ENCODE measurements at places on chromosomes 1 and 21.

- no peak for DNase-seq
Measured at GRCh38 chr1:53590531-53591515, 131.6 kb downstream of the DMRTB1 start.

- DNase-seq = no peak
Measured at GRCh38 chr1:97192872-97193572, 471.4 kb downstream of the PTBP2 start.

GRCh38 chr21:36980280-36981048 is 14.0 kb upstream of the HLCS start:
- DNase-seq = no peak

- no peak for DNase-seq
Measured at GRCh38 chr1:114137497-114137896, 16.2 kb downstream of the SYT6 start.

DNA sequence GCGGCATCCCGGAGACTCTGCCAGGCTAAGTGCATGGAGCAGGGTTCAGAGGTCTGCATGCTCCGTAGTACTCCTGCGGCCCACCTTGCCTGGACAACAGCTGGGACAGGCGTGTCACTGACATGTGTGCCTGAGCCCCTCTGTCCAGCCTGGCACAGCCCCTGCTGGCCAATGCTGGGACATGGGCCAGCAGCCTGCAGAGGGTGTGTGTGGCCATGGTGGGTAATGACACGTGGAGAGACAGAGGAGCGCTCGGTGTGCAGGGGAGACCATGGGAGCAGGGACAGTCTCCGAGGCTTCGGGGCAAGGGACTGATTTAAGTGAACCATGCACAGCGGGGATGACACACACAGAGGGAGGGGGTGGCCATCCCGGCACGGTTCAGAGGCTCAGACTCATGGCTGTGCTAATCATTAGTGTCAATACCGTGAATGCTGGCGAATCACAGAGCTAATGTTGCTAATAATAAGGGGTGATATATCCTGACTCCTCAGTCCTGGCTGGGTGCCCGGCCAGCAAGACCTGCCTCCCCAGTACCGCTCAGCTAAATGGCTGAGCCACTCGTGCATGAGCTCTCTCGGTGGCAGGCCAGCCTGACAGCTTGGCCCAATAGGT is 41.5 kb downstream of the IGSF21 start:
- no peak for DNase-seq

GRCh38 chr1:56645677-56646305 is 677 bp downstream of the PRKAA2 start:
- DNase-seq = no peak

DNA sequence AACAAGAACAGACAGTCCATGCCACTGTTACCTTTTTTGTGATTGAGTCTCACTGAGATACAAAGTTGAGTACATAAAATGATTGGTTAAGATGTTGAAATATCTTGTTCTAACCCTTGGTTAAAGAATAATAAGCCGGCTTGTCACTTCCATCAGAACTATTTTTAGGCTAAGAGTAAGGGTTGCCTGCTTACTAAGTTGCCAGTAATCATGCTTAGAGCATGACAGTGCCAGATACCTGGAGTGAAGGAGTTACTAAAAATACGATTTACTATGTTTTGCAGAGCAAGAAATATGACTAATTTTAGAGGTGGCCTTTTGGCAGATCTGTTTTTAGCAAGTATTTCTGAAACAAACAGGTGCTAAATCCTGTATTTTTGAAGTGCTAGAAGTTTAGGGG is 6.0 kb downstream of the HUNK start:
- DNase-seq = no peak

DNA sequence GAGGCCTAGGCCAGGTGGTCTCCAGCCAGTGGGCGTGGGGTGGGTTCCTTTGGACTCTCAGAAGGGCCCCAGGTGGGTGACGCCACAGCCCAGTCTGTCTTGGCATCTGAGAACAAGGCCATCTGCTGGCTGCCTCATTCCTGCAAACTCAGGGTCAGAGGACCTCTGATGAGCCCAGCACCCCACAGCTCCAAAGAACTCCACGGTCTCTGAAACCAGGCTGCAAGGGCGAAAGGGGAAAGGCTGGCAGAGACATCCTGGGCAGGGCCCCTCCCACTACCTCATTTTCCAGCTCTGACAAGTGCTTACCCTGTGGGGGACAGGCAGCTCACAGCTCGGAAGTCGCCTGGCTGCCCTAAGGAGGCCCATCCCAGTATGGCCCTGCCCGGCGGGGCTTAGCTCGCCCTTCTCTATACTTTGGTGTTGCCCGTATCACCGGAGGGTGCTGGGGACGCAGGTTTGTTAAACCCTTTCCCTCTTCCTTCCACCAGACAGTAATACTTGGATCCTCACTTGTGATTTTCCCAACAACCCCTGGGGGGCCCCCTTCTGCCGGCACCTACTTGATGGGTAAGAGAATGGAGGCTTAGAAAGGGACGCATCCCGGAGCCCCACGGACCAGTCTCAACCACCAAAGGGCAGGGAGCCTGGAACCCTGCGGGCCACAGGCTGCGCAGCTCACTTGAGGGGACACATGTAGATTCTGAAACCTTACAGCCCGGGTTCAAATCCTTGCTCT is 10.9 kb upstream of the EDN2 start:
- DNase-seq = no peak

DNA sequence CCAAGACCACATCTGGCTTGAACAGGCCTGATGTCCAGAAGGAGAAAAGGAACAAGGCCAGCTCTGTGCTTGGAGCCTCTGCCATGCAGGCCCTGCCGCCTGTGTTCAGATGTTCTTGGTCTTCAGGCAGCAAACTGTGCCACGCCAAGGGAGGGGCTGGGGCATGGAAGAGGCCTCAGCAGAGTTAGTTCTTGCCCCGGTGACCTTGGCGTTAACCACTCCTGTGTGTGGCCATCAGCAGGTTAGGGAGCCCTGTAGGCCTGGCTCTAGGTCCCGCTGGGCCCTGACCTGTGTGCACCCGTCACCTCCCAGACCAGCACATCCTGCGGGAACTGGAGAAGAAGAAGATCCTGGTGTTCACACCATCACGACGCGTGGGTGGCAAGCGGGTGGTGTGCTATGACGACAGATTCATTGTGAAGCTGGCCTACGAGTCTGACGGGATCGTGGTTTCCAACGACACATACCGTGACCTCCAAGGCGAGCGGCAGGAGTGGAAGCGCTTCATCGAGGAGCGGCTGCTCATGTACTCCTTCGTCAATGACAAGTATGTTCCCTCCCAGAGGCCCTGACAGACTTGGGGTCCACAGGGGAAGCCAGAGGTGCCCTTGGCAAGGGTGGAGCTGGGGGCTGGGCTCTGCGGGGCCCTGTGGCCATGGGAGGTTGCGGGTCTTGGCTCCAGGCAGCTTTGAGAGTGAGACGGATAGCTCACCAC is 7.1 kb downstream of the ZC3H12A start:
- DNase-seq = no peak

GRCh38 chr1:60008500-60008899 is 65.1 kb downstream of the C1orf87 start:
- no peak for DNase-seq

GRCh38 chr1:15412175-15412800 is 2.6 kb downstream of the EFHD2 start:
- no peak for DNase-seq

DNA sequence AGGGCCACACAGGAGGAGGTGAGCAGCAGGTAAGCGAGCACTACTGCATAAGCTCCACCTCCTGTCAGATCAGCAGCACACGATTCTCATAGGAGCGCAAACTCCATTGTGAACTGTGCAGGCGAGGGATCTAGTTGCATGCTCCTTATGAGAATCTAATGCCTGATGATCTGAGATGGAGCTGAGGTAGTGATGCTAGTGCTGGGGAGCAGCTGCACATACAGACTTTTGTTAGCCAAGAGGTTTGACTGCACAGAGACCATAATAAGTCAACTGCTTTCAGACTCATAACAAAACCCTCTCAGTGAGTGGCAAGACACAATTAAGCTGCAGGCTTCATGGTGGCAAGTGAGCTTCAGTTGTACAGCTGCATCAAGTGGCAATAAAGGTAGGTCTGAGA is 83.4 kb downstream of the PSMG1 start:
- DNase-seq = no peak

DNA sequence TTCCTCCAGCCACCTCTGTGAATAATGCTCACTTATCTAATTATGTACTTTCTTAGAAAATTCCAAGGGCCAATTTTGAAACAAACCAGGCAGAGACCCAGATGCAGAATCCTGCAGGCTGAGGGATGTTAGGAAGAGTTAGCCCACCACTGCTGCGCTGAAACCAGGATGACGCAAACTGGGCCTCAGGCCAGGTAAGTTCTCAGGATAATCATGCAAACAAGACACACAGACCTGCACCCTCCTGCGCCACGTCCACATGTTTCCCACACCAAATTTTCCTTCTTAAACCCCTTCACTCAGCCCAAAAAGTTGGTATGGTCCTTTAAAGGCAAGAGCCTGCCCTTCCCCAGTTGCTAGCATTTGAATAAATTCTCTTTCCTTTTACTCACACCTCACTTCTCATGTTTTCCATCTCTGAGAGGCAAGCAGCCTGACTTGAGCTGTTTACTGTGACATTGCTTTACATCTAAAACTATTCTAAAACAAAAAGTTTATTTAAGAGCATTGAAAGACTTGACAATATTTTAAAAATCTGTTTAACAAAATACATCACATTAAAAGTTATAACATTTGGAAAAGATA is 887.1 kb downstream of the LRRIQ3 start:
- no peak for DNase-seq

GRCh38 chr1:108158893-108159453 is 41.2 kb downstream of the SLC25A24 start:
- DNase-seq = no peak

GRCh38 chr1:168466714-168467131 is 77.1 kb downstream of the XCL2 start:
- no peak for DNase-seq

DNA sequence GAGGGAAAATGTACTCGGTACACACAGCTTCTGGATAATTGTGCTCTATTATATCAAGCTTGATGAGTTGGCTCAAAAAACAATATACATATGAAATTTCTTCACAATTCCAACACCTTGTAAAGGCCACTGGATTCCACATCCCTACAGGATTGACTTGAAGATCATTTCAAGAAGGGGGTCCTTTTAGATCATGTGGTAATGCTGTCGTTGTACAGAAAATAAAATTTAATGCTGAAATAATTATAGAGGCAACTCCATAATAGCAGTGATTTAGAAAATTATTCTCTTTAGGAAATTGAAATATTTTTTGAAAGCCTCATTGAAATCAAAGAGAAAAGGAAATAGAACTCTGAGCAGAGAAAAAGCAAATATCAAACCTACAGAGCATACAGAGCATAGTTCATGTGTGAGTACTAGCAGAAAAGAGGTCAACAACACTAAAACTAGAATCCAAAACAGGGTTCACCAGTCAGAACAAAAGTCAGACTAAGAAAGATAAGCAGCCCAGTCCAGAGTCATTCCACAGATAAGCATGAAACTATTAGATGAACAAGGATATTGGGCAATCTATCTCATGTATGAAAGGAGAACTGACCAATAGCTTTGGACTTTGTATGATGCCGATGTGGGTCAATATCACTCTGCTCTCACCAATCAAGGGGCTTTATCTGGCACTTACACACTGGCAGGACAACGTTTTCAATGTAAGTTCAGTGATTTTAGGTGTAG is 79.5 kb upstream of the PALMD start:
- no peak for DNase-seq

GRCh38 chr1:180524915-180525714 is 22.7 kb upstream of the ACBD6 start:
- DNase-seq = no peak

DNA sequence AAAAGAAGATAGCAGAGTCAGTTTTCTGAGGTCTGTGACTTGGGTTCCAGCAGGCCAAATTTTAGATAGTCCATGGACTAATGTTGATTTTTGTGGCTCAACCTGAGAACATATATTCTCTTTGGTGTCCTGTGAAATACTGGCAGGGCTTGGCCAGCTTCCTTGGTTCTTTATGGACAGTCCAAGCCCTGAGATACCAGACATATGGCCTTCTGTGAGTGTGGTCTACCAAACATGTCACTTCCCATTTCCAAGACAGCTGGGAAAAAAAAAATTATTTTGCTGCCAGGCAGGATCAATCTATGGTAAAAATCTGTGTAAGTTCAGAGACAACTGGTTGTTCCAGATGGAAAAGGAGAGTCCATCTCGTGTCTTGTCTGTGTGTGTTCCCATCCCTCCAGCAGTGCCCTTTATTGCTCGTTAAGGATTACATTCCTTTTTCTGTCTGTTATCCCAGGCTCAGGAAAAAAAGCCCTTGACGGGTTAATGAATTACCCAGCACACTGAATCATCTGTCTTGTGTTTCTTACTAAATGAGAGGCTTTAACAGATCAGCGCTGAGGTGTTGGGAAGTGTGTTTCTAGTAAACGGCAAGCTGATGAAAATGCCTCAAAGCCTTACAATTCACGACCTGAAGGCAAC is 33.4 kb upstream of the XPR1 start:
- no peak for DNase-seq

- no peak for DNase-seq
Measured at GRCh38 chr1:225774281-225775147, 3.1 kb upstream of the SRP9 start.

DNA sequence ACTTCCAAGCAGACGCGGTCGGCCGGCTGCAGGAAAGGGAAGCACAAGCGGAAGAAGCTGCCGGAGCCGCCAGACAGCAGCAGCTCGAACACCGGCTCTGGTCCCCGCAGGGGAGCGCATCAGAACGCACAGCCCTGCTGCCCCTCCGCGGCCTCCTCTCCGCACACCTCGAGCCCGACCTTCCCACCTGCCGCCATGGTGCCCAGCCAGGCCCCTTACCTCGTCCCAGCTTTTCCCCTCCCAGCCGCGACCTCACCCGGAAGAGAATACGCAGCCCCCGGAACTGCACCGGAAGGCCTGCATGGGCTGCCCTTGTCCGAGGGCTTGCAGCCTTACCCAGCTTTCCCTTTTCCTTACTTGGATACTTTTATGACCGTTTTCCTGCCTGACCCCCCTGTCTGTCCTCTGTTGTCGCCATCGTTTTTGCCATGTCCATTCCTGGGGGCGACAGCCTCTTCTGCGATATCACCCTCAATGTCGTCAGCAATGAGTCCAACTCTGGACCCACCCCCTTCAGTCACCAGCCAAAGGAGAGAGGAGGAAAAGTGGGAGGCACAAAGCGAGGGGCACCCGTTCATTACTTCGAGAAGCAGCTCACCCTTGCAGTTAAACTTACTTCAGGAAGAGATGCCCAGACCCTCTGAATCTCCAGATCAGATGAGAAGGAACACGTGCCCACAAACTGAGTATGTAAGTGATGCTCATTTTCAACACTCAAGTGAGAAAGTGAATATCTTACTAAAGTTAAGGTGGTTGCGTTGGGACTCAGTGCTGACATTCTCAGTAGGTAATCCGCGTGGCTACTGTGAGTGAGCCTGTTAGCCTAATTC is 25.5 kb downstream of the UTS2 start:
- no peak for DNase-seq

Measured in activated CD4-positive, CD25-positive, alpha-beta regulatory T cell treated with anti-CD3 and anti-CD28 coated beads, Interleukin-2, amount 50 U/mL, for 16 hours (primary cell).